ENCODE measurements at places on chromosomes 11 and 22.

DNA sequence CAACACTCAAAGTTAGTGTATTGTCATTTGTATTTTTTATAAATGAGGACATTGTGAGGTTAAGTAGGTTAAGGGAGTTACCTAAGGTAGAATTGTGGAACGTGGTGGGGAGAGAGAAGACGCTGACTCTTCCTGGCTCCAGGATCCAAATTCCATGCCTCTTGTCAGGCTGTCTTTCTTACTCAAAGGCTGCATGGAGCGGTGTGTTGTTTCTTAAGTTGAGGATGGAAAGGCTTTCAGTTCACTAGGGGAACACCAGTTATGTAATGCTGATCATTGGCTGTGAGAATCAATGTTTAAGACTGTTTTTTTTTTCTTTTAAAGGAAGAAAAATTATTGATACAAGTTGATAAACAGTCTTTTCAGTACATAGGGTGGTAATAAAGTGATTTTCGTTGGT, 2.9 kb downstream of the UBE2L3 start:
- no peak for DNase-seq

DNA sequence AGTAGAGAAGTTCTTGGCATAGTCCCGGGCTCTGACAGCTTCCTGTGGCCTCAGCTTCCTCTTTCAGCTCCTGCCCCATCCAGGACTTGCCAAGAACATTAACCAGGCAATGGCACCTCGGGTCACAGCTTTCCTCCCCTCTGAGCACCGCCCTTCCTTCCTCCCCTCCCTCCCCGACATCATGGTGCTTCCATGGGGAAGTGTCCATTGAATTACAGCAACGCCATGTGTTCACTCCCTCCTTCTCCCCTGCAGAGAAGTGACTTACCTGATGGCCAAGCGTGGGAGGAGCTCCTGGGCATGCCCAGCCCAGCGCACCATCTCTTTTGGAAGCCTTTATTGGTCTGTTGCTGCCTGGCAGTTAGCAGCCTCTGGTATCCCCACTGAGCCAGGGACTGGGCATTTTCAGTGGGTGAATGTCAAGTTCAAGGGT, 25.8 kb upstream of the DAGLA start:
- DNase-seq, result no peak

GRCh38 chr11:87368858-87369480, 331.2 kb downstream of the TMEM135 start:
- DNase-seq, result peak; percentile 42

DNA sequence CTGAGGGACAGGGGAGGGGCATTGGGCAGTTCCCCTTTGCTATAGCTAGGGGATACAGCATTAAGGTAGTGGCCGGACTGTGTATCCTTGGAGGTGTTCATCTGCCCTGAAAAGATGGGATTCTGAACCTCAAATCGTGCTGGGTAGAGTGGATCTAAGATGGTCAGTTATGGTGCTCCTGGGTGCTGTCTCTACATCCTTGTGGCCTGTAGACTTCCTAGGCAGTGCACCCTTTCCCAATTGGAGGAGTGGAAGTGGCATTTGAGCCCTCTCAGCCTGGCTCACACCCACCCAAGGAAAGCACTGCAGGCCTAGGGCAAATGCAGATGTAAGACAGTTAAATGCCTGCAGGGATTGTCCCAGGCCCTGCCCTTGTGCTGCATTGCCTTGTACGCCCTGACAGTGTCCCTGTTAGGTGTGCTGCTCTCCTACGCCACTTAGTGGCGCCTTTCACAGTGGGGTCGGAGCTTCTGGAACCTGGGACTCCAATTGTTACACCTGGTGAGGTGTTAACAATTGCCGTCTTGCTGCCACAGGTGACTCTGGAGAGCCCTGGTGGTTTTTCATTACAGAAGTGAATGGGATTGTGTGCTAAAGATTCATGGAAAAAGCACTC, 35.0 kb downstream of the PPFIBP2 start:
- DNase-seq, result no peak

DNA sequence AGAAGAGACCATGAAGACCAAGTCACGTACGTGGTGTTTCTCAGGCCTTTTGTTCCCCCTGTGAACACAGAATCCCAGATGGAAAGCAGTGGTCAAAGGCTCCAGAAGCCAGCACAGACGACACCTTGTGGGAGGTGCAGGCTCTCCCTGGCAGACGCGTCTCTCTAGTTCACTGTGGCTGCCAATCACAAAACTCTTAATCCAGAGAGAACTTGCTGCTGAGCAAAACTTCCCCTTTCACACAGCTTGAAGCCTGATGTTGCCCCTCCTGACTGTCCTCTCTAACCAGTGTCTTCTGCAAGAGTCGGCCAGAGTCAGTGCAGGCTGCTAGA, 67.1 kb downstream of the PIWIL3 start:
- no peak for DNase-seq

GRCh38 chr11:3109921-3110706, 52.9 kb upstream of the CARS1 start:
- DNase-seq, result no peak

DNA sequence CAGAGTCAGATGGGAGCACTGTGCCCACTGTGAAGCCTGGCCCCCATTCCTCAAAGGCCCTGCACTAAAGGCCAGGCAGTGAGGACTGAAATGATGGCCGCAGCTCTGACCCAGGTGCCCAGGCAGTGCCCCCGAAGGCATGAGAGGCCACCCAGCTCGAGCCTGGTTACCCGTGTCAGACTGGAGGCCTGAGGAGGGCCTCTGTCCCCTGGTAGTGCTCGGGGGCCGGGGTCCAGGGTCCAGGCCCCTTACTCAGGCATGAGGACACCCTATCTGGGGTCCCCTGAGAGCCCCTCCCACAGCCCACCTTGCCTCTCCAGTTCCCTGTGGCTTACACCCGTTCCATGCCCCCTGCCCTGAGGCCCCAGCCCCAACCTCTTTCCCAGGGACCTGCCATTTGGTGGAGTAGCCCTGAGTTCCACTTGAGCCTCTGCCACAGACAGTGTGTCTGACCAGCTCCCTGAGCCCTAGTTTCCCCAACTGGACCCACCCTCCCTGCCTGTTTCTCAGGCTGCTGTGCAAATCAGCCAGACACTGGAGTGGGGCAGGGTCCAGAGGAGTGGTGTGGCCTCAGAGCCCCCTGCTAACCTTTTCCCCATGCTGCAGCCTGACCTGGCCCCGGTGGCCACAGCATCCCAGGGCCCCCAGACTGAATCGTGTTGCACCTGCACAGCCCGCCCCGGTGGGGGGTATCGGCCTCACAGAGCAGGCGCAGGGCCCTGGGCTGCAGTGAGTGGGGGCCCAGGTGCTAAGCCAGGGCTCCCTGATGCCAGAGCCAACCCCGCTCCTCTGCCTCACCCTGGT, 10.8 kb upstream of the ANKRD13D start:
- DNase-seq, result no peak

GRCh38 chr22:50473855-50474671, 772 bp downstream of the SBF1 start:
- no peak for DNase-seq

- DNase-seq, result no peak
Observed at GRCh38 chr22:36922711-36923110, 9.3 kb downstream of the CSF2RB start.

DNA sequence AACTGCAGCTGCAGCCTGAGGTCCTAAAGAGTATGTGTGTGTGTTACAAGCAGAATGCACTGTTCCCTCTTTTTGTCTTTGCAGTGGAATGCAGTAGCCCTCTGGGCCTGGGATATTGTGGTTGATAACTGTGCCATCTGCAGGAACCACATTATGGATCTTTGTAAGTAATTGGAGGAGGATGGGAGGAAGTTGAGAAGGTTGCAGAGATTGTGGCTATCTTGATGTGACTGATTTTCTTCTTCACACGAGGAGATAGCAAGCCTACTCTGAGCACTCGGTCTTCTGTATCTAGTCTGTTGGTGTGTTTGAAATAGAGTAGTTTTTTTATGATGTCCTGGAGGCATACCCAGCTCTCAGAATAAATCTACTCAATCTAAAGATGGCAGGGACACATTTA, 2.3 kb downstream of the RBX1 start:
- DNase-seq, result no peak

GRCh38 chr11:59365232-59366018, 6.7 kb downstream of the OR5AN1 start:
- DNase-seq, result no peak

DNA sequence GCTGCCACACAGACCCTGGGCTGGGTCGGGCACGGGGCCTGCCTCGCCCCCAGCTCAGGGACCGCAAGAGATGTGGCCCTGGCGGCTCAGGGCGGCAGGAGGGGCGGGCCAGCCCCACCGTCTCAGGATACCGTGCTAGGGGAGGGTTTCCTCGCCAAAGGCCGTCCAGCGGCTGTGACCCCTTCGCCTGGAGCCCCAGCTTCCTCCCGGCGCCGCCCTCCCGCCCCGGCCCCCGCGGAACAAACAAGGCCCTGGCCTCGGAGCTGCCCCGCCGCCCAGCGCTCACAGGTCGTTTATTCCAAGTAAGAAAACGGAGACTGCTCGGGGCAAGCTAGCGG, 543 bp upstream of the AP2A2 start:
- no peak for DNase-seq

DNA sequence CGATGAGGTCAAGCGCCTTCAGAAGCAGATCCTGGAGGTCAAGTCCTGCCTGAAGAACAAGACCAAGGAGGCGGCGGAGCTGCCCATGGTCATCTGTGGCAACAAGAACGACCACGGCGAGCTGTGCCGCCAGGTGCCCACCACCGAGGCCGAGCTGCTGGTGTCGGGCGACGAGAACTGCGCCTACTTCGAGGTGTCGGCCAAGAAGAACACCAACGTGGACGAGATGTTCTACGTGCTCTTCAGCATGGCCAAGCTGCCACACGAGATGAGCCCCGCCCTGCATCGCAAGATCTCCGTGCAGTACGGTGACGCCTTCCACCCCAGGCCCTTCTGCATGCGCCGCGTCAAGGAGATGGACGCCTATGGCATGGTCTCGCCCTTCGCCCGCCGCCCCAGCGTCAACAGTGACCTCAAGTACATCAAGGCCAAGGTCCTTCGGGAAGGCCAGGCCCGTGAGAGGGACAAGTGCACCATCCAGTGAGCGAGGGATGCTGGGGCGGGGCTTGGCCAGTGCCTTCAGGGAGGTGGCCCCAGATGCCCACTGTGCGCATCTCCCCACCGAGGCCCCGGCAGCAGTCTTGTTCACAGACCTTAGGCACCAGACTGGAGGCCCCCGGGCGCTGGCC, 11.0 kb downstream of the RASD2 start:
- no peak for DNase-seq

DNA sequence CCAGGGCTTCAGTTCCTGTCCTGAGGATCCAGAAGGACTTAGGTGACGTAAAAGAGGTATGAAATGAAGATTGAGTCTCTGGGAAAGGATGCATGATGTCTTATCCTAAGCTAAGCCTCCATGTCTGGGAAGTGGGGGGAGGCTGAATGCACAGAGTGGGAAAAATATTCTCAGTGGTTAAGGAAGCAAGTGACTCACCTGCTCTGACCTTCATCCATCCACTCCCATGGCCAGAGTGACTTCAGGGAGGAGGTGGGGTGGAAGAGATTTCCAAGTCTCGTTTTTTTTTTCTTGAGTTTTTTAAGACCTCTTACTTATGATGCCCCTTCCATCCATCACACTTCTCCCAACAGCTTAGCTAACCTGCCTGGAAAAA, 32.5 kb upstream of the POLD3 start:
- DNase-seq, result no peak

DNA sequence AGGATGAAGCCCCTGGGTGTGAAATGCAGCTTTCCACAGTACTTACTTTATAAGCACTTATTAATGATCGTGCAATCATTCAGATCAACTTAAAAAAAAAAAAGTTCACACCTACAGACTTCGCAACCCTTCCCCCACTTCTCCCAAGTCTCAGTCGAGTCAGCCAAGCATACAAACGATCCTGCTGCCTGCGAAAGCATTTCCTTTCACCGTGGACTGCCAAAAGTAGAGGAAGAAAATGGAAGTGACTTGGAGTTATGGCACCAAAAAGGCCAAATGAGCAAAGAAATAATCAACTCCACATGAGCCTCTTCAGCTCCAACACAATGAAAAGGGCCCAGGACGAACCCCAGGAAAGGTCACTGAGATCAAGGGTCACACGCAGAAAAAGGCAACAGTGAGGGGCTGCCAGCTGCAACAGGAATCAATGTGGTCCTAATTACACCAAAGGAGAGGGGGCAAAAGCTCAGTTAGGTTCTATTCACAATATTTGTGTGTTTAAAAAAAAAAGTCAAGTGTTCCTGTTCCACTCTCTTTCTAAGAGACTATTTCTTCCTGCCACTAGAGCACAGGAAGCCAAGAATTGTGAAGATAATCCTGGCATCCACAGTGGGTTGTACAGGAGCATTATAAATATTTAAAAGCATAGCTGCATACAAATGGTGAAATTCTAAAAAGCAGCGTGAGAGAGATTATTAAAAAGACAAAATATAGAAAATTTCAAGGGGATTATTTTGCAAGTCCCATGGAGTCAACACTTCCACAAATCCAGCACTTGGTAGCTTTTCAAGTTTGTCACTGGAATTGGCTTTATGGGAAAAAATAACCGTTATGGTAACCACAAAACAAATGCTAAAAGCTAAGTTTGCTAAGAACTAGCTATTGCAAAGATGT, 28.4 kb downstream of the CDON start:
- DNase-seq, result no peak

- DNase-seq, result no peak
Observed at GRCh38 chr11:119094816-119095065, 6.9 kb downstream of the DPAGT1 start.

Data from NCI-H2171 treated with DMSO at 0.1 percent for 48 hours (cell line).